IPS DF 6.9 (cell line): ENCODE measurements at places on chromosomes 5 and 9.

- no peak for DNase-seq
Measured at GRCh38 chr5:139156814-139157213, 41.4 kb downstream of the SIL1 start.

GRCh38 chr5:52684051-52684450 is 103.7 kb upstream of the ITGA1 start:
- no peak for DNase-seq

DNA sequence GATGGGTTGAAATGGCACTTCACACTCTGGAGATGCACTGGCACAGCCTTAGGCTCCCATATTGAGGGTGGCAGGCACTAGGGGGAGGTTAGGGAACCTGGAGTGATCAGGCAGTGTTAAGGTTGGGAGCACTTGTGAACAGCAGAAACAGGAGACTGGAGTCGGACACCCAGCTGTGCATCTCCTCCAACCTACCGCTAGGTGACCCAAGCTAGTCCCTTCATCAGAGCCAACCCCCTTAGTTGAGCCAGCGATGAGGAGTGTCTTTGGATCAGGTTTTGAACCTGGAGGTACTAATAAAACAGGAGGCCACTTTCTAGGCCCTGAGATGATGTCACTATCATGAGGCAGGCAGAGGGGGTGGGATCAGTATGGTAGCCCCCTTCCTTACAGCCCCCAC is 1.7 kb downstream of the ACTL7B start:
- DNase-seq, result no peak

GRCh38 chr5:140261403-140262171 is 41.3 kb downstream of the PFDN1 start:
- no peak for DNase-seq

DNA sequence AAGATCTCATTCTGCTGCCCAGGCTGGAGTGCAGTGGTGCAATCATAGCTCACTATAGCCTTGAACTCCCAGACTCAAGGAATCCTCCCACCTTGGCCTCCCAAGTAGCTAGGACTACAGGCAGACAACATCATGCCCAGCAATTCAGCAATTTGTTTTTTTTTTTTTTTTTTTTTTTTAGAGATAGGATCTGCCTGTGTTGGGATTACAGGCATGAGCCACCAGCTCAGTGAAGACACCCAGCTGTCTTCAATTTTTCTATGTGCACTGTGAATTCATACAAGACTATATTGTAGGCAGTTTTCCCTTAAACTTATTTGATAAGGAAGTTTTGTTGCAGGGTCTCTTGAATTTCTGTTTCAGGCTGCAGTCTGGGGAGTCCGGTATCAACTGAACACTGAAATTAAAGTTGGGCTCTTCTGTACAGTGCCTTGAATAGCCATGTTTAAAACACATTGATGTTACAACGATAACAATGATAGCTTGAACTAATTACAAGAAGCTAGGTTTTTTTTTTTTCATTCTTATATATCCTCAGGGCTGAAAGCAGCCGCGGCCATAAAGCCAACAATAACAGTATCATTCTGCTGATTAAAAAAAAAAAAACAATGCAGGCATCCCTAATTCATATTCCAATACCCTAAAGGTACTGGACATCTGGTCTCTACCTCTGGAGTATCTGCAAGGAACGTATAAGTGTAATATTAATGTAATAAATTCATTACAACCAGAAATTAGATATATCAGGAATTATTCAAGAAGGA is 63.5 kb downstream of the MPDZ start:
- DNase-seq, result no peak

- no peak for DNase-seq
Measured at GRCh38 chr9:131180454-131180853, 55.1 kb downstream of the NUP214 start.

- no peak for DNase-seq
Measured at GRCh38 chr9:117869287-117869686, 165.1 kb downstream of the TLR4 start.

DNA sequence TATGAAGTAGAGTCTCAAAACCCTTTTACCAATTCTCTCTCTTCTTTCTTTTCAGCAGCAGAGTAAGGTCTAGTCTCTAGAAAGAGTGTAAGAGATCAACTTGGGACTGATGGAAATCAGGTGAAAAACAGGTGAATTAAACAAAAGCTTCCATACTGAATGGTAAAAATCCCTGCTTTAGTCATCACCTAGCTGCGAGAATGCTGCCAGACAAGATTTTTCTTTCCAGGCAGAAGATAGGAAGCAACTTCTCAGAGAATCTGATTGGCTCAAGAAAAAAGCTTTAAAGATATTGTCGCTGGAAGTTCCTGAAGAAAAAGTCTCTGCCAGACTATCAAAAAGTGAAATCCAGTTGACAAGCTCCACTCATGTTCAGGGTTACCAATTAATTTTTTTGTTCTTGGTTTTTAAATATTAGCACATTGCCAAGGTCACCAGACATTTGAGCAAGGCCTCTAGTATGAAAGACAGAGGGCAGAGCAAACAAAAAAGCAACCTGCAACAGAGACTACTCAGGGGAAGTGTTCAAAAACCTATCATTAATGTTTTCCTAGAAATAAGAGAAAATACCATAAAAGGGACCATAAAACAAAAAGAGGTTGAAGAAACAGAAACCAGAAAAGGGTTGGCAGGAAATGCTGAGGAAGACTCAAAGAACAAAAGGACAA is 9.3 kb downstream of the CDO1 start:
- DNase-seq, result no peak
